Stimulated activated naive CD8-positive, alpha-beta T cell treated with anti-CD3 and anti-CD28 coated beads, Interleukin-15, amount 100 ng/mL, for 72 hours (primary cell): ENCODE measurements at places on chromosomes 1 and 21.

GRCh38 chr1:67170751-67171573 lies 4.7 kb downstream of the IL23R start:
- DNase-seq = no peak

DNA sequence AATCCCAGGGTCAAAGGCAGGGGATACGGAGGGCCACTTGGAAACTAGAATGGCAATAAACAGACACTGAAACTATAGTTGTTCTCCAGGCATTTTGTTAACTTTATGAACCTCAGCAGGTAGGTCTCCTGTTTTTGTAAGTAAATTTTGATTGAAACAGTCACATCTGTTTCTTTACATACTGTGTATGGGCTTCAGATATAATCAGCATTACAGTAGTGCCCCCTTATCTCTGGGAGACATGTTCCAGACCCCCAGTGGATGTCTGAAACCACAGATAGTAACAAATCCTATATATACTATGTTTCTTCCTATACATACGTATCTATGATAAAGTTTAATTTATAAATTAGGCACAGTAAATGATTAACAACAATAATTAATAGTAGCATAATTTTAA lies 11.5 kb downstream of the STIL start:
- no peak for DNase-seq

- peak; percentile 47 for DNase-seq
These were observed at the start of gene GLMP for GRCh38 chr1:156295391-156295947. TSS of gene GLMP (minus strand) at chr1:156295679. CDS start at chr1:156295645, 34 bp downstream.

- DNase-seq = no peak
These were observed 156.2 kb downstream of the DENND1B start for GRCh38 chr1:197619008-197619640.

DNA sequence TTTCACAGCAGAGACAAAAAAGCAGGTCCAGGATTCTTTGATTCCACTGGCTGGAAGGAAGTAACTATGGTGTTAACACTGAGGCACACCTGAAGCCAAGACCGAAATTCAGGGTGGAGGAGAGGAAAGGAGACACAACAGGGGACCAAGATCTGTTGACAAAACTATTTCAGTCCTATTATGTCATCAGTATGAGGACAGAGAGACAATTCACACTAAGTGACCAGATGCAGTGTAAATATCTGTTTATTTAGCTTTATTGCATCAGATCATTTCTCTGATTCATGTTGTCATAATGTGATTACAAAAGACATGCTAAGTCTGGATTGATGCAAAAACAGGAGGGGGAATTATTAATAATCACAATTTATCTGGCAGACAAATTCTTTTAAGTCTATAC lies 118.8 kb downstream of the SIPA1L2 start:
- no peak for DNase-seq

DNA sequence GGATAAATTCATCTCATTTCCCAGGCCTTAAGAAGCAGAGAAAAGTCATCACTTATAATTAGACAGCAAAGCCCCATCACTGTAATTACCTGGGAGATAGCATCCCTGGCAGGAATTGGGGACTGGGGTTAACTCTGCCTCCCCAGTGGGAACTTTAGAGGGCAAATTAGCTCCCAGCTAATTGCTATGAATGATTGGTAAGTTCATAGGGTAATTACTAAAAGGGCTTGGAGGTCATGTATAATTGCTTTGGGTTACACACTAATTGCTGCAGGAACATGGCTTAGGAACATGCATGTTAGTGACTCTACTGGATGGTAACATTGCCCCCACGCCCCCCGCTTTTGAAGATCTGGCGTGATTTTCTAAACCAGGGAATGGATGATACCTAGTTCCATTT lies 64.8 kb downstream of the UBE2T start:
- no peak for DNase-seq

- peak; percentile 20 for DNase-seq
These were observed 10.9 kb downstream of the MORC3 start for GRCh38 chr21:36330904-36331303.
